ENCODE measurements at places on chromosomes 3 and 15.
A peak's percentile ranks its signal among the peaks of the same experiment; 100 is the strongest.

DNA sequence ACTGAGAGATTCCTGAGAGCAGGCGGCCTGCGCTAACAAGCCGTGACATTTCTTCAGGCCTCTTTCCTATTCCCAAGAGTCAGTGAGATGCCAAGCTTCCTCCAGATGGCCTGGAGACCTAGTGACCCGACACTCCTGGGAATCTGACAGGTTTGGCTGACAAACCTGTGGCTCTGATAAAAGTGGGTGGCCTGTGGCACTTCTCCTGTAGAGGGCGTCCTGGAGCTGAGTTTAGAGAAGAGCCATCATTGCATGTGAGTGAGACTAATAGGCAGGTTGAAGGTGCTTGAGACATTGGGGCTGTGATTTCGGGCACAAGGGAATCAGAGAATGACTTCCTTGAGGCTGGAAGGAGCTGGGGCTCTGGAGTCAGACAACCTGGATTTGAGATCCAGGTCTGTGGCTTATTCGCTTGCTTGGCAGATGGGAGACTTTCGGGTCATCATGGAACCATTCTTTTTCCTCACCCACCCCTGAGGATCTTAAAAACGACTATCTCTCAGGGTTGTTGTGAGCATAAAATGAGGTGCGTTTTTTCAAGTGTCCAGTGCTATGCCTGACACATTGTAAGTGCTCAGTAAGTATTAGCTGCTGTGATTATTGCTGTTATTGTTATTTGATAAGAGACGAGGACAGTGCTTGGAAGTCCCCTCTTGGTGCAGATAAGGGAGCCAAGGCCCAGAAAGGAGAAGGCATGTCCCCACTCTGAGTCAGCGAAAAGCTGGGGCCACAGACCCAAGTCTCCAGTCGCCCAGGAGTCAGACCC lies 77.2 kb downstream of the SCN10A start:
- peak; percentile 39 for DNase-seq

GRCh38 chr3:42175386-42176240 lies 84.5 kb downstream of the TRAK1 start:
- no peak for DNase-seq

- DNase-seq = no peak
Observed at GRCh38 chr3:158085358-158085757, 20.9 kb downstream of the SHOX2 start.

- DNase-seq = peak; percentile 55
Observed at GRCh38 chr3:46565607-46566039, 479 bp downstream of the LRRC2 start.

DNA sequence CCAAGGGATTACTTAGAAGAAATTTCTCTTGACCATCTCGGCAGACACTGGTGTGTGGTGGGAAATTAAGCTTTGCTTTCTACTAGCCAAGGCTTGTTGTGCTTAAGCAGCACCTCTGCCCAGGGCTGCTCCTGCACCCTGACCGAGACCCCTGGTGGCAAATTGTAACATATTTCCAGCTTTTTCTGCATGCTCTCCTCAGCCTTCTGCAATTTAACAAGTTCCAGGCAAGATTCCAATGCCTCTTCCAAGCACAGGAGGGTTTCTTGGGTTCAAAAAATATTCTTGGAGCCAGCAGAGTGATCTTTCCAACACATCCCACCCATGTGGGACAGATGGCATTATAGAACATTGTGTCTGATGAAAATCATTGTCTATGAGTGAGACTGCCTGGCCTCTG lies 210.5 kb downstream of the CLSTN2 start:
- DNase-seq = no peak
